AG04450 (cell line): ENCODE measurements at places on chromosomes 4 and X.

GRCh38 chrX:118115953-118116712 lies 477 bp downstream of the KLHL13 start:
- DNase-seq: no peak

DNA sequence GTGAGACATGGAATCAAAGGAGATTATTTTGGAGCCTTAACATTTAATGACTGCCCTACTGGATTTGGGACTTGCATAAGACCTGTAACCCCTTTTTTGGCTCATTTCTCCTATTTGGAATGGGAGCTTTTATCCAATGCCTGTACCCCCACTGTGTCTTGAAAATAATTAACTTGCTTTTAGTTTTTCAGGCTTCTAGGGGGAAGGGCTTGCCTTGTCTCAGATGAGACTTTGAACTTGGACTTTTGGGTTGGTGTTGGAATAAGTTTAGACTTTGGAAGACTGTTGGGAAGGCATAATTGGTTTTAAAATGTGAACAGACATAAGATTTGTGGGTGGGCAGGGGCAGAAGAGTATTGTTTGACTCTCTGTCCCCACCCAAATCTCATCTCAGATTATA lies 189.1 kb upstream of the POU3F4 start:
- no peak for DNase-seq

- DNase-seq: no peak
Observed at GRCh38 chr4:172055046-172055445, 241.8 kb downstream of the GALNTL6 start.

- DNase-seq: no peak
Observed at GRCh38 chr4:52049266-52049665, 1.8 kb upstream of the SPATA18 start.

- no peak for DNase-seq
Observed at GRCh38 chr4:11505221-11505971, 76.7 kb upstream of the HS3ST1 start.

GRCh38 chrX:123267220-123267619 lies 83.1 kb downstream of the GRIA3 start:
- no peak for DNase-seq

GRCh38 chrX:5774446-5774845 lies 454.2 kb downstream of the NLGN4X start:
- DNase-seq: no peak

GRCh38 chr4:15753786-15754185 lies 24.3 kb upstream of the CD38 start:
- DNase-seq: no peak

- no peak for DNase-seq
Observed at GRCh38 chr4:1686440-1687036, 2.4 kb upstream of the FAM53A start.

DNA sequence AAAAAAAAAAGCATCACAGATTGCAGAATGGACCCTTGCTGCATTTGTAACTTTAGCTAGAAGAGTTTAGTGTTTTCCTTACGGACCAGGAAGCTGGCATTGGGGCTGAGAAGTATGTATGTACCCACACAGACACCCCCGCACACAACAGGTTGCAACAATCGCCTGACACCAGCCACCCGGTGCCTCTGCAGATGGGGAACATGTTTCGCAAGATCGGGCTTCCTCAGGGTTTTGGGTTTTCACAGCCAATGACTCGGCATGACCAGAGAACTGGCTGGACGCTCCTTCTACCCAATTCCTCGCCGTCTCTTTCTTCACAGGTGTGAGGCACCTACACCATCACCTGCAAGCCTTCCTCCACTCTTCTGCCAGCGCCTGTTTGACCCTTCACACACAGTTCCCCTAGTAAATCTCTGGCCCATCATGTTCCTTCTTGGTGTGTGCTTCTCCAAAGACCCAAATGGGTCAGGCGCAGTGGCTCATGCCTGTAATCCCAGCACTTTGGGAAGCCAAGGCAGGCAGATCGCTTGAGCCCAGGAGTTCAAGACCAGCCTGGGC lies 70.4 kb downstream of the DHRSX start:
- no peak for DNase-seq

GRCh38 chr4:89949782-89950387 lies 55.2 kb downstream of the MMRN1 start:
- no peak for DNase-seq

GRCh38 chr4:177427192-177427591 lies 15.0 kb downstream of the AGA start:
- peak; percentile 21 for DNase-seq

DNA sequence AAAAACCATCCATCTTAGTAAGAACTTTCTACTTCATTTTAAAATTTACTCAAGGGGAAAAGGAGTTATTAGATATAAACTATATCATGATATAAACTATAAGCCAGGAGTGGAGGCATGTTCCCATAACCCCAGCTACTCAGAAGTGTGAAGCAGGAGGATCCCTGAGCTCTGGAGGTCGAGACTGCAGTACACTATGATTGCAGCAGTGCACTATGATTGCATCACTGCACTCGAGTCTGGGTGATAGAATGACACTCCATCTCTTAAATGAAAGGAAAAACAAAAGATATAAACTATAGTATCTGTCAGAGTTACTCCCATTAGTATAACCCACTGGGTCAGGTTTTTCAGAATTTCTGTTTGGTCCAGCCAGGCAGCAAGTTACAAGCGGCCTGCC lies 47.6 kb downstream of the RPS3A start:
- no peak for DNase-seq

GRCh38 chrX:34238896-34239295 lies 106.8 kb upstream of the FAM47A start:
- DNase-seq: no peak

GRCh38 chrX:105837232-105837631 lies 14.9 kb downstream of the NRK start:
- DNase-seq: peak; percentile 71

- DNase-seq: no peak
Observed at GRCh38 chr4:86536151-86536550, 58.0 kb upstream of the PTPN13 start.

DNA sequence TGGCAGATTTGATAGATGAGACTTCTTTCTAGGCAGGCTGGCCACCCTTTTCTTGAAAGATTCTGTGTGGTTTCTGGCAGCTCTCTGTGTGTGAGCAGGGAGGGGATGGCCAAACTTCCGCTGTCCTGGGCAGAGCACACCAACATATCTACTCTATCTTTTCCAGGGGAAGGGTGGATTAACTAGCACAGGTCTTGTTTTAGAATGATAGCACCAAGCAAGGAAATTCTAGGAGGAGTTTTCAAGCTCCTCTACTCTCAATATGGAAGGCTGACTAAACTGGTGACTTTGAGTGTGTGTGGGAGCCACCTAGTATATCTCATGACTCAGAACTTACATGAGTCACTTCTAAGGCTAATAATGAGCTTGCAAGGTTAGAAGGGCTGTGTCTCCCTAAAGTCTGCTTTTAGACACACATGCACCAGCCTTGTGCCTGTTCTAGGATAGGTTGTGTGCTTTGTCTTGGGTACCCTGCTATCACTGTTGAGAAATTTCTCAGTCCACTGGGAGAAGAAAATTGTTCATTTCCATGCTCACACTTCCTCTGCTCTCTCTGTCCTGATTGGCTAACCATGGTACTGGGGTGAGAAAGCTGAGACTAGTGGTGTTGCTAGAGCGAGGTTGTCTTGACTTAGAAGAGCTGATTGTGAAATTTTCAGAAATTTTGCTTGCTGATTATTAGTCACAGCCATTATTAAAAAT lies 72.9 kb downstream of the YIPF6 start:
- peak; percentile 6 for DNase-seq

DNA sequence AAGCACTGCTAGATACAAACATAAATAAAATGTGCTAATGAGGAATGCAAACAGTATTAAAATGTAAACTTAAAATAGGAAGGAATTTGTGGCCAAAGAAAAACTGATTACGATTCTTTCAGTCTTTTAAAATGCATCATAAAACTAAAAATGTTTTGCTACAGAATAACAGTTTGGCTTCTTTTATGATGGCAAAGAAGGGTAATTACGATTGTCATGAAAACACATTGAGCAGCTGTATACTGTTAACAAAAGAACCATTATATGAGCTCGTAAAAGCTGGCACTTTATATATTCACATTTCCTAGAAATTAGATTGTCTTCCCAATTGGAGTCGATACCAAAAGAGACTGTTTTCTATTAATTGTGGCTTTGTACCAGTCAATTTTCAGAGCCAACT lies 290.4 kb downstream of the NR3C2 start:
- DNase-seq: no peak

DNA sequence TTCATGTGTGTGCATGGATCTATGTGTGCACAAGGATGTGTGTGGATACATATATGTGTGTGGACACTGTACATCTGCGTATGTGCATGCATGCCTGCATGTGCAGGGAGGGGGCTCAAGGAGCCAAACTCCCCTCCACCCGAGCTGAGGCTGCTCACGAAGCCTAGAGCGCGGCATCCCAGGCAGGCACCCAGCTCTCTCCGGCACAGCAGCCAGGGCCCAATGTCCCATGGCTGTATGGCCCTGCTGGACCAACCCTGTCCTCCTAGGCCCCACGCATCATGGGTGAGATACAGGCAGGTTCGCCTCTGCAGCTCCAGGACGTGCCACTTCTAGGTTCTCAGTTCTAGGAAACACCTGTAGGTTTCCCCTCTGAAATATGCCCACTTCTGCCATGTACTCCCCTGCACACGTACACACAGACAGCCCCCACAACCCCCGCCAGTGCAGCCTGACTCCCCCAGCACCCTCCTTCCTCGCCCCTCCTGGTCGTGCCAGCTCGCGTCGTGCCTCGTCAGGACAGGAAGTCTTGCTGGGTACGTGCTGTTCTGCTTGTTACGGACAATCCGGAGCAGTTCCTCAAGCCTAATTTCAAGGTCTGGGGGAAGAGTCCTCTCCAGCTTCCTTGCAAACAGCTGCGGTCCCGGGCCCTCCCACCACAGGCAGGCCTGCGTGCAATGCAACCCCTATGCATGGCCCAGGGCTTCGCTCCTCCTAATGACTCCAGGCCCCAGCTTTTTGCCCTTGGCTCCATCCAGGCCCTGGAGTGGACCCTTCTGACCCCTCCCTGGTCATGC lies 3.2 kb upstream of the ADRA2C start:
- no peak for DNase-seq

GRCh38 chr4:26749867-26750266 lies 110.8 kb upstream of the STIM2 start:
- no peak for DNase-seq

- no peak for DNase-seq
Observed at GRCh38 chr4:58658701-58659100, 1548.5 kb upstream of the IGFBP7 start.

GRCh38 chrX:54641530-54641929 lies 111.5 kb downstream of the GNL3L start:
- DNase-seq: no peak

DNA sequence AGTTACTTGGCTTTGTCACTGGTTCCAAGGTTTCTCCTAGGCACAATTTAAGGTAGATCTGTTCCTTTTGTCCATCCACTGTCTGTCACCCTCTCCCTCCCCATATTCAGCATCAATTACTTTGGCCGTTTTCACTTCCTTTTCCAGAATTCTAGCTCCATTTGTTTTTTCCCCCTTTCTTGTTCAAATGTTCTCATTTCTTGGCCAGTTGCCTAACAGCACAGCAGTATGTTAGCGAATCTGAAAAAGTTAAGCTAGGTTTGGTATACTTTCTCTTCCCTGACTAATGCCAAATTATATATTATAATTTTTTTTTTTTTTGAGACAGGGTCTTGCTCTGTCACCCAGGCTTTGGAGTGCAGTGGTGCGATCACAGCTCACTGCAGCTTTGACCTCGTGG lies 409.1 kb upstream of the TEX13C start:
- DNase-seq: no peak

DNA sequence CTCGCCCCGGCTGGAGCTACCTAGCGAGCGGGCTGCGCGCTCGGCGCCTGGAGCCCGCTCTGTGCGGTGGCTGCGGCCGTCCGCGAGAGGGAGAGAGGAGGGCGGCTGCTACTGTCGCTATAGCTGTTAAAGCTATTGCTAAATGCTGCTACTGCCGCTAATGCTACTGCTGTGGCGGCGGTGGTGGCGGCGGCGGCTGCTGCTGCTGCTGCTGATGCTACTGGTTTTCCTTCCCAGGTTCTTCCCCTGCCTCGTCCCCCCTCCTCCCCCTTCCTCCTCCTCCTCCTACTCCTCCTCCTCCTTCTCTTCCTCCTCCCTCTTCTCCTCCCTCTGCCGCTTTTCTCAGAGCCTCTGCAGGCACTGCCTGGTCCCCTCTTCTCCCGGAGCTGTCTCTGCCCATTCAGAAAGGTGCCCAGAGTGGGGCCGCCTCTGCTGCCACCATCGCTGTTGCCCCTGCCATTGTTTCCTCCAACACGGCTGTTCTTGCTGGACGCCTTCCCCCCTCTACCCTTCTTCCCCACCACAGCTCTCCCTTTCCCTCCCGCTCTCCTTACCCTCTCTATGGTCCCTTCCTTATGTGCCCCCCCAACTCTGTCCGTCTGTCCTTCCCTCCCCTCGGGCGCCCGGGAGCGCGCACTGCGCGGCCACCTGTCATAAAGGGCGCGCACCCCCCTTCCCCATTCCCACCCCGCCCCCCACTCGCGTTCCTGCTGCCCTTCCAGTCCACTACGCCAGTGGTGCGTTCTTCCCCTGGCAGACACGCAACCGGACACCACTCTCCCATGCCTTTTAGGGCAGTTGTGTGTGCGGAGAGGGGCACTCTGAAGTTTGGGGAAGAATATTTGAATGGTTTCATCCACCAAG lies at the start of gene NEXMIF:
NEXMIF (minus strand) TSS at position 228 of the 864 bp plus-strand sequence.
- DNase-seq: no peak

GRCh38 chr4:43331226-43332051 lies 438.9 kb downstream of the GRXCR1 start:
- no peak for DNase-seq

DNA sequence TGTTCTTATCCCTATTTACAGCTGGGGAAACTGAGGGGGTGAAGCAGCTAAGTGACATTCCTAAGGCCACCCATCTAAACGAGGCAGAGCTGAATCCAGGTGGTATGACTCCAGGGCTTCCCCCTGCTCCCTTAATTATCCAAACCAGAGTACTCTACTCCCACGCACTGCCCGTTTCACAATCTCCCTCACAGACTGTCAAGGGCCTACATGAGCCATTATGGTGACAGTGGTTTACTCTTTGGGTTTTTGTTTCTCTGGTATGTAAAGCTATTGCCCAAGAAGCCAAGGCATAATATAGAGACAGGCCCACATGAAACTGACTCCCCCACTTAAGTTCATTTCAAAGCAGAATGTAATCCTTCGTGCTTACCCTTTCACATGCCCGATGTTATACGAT lies 95.1 kb downstream of the NHS start:
- DNase-seq: peak; percentile 1

- DNase-seq: no peak
Observed at GRCh38 chr4:4254199-4254598, 6.2 kb upstream of the TMEM128 start.

- DNase-seq: no peak
Observed at GRCh38 chr4:142383800-142384470, 462.2 kb downstream of the INPP4B start.

- DNase-seq: no peak
Observed at GRCh38 chrX:24294619-24295018, 19.2 kb downstream of the SUPT20HL2 start.

DNA sequence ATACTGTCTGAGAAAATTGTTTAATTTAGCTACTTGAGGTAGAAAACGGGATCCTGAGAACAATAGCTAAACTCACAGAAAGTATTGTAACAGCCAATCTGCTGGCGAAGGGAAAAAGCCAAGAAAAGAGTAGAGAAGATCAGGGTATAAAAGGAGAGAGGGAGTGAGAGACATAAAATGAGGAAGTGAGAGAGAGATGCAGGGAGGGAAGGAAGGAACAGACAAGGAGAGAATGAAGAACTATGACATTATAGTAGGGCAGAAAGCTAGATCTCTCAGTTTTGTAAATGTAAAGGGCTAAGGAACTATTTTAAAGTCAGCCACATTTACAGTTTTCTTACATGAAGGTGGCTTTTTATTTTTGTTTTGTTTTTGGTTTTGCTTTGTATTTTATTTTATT lies 1.6 kb upstream of the GIMD1 start:
- DNase-seq: no peak
